ENCODE measurements at places on chromosomes 1 and 21.
A peak's percentile ranks its signal among the peaks of the same experiment; 100 is the strongest.

DNA sequence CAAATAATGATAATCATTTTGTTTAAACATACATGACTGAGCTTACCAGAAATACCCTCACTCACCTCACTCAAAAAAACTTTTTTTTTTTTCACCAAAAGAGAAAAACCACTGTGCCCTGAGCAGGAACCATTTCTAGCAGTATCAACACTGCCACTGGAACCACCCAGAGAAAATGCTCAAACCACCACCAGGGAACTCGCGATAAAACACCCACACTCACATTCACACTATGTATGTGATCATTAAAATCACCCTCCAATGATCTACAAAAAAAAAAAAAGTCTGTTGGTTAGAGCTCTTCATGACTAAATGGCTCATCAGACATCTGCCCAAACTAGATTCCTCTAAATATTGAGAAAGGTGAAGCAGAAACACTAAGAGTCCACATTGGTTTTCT lies 11.5 kb downstream of the TIAM1 start:
- DNase-seq: no peak

- no peak for DNase-seq
Observed at GRCh38 chr1:176701151-176701866, 238.3 kb downstream of the PAPPA2 start.

DNA sequence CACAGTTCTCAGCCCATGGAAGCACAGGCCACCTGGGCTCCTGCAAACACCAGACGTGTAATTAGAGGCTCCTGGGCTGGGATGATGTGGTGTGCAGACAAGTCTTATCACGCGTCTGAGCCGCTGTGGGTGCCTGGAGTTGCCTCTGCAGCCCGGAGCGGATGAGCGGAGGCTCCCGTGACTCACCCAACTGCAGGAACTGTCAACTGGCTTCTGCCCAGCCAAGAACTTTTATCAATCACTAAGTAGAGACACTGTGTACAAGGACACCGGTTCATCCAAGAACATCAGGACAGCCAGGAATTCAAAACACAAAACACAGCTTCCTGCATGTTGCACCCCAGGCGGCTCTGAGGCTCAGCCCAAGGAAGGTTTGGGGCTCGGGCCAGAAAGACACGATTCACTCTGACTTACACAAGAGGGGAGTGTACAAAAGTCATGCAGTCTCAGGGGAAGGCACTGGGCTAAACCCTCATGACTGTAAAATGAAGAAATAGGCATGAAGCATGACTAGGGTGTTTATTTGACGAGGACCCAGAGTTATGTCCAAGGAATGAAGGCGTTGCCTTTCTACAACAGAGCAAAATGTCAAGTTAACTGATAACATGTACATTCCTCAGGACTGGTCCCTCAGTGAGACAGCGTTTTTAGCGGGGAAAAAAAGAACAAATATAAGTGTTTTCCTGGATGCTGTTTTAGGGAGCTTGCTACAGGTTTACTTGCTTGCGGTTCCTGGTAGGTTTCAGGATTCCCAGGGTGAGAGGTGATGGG lies 21.1 kb downstream of the ERRFI1 start:
- DNase-seq: peak; percentile 87

DNA sequence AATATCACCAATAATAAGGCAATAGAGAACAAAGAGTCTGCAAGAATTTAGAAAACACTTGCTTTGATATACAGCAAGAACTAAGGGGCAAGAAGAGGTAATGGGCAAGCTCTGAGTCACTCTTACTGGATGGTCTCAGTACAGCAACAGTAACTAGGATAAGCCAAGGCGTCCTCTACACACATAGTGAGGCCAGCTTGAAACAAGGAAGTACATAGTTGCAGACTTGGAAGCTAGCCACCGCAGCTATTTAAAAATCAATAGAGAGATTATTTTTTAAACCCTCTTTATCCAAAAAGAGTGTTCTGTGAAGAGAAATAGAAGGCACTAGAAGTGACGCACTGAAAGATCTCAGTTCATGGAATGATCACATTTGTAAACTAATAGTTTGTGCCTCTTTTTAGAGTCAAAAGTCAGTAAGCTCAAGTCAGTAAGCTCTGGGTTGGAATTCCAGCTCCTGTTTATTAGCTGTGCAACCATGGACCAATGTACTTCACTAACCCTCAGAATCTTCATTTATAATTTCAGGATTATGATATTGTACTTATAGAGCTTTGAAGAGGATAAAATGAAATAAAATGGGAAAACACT lies 118.6 kb downstream of the AKT3 start:
- DNase-seq: no peak

- no peak for DNase-seq
Observed at GRCh38 chr21:35616090-35616489, 444.2 kb downstream of the SETD4 start.

DNA sequence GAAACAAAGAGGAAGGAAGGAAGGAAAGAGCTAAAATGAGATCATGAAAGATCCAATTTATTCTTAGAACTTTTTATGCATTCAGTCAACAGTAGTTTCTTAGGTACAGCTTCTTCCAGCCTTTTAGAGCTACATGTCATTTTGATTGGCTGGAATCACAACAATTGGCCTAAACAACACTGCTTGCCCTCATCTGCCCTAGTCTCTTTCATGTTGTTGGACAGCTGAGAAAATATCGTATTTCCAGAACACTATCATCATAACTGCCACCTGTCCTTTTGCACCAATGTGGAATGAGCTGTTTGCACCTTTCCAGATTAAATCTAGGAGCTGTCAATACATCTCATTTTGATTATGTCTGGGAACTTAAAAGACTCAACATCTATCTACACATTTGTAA lies 161.7 kb downstream of the TGFBR3 start:
- no peak for DNase-seq

- no peak for DNase-seq
Observed at GRCh38 chr1:107450899-107451664, 310.2 kb downstream of the NTNG1 start.

DNA sequence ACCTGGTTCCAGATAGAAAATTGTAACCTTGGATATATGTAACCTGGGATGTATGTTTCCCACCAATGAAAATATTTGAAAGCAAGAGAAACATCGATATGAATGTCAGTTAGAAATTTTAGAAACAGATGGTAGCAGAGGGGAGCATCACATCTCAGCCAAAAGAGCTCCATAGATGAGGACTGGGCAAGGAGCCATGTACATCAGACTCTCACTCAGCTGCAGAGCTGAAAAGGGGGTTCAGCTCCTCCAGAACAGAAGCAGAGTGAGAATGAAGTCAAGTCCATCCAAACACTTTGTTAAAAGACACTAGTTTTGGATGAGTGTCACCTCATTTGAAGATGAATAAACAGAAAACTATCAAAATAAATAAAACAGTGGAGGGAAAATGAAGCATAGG lies 202.4 kb downstream of the HMCN1 start:
- DNase-seq: no peak

- no peak for DNase-seq
Observed at GRCh38 chr1:77281491-77282186, at the start of gene AK5. Gene AK5 (plus strand): TSS chr1:77282019. CDS start chr1:77282314, 295 bp downstream.

DNA sequence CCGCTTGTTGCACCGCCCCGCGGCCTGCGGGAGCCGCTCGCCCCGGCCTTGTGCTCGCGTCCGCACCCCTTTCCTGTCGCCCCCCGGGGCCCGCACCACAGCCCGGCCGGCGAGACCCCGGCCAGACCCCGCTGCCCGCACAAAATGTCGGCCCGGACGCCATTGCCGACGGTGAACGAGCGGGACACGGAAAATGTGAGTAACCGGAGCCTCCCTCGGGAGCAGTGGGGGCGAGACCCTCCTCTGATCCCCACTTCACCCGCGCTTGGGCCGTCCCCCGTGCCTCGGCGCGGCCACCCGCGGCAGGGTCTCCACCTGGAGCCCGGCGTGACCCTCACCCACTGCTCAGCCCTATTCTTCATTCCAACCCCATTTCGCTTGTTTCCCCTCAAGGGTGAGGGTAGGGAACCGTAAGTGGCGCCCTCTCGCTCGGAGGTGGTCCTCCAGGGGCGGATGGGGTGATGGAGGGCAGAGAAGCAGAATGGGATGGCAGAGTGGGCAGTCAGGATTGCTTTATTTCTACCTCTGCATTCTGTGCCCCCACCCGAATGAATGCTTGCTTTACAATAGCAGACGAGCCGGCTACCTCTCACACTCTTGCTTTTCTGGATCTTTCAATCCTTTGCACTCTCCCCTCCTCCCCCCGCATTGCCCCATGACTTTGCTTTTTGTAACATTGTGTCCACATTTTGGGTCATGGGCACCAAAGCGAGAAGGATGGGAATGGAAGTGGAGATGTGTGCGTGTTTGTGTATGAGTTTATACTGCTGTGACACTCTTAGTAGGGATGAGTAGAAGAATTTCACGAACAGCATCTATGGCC lies 954 bp downstream of the MARK1 start:
- DNase-seq: no peak

All from NCI-H1417 treated with DMSO at 0.1 percent for 48 hours (cell line).